ENCODE measurements at places on chromosomes 5 and 9.

DNA sequence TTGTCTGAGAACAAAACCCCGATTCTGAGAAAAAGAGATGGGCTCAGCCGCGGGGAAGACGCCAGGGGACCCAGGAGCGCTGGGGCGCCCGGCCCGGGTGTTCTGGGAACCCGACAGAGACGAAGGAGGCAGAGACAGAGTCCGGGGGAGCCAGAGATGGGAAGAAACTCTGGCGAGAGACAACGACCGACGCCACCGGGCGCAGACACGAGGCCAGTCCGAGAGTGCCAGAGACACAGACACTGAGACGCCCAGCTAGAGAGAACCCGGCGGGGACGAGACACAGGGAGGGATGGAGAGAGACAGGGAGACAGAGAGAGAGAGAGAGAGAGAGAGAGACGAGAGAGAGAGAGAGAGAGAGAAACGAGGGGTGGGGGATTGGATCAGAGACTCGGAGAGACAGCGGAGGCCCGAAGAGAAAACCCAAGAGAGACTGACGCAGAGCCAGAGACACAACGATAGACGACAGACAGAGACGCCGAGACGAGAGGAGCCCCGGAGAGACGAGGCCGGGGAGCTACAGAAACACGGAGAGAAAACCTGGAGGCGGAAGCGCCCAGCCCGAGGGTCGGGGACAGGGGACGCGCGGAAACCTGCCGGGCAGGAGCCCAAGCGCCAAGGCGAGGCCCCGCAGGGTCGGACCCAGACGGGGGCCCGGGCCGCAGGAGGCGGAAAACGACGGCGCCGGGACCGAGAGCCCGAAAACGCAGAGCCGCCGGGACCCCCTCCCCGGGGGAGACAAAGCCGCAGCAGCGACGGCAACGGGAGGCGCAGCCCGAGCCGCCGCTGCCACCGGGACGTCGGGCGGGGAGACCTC, 3.3 kb downstream of the NR5A1 start:
- no peak for DNase-seq

DNA sequence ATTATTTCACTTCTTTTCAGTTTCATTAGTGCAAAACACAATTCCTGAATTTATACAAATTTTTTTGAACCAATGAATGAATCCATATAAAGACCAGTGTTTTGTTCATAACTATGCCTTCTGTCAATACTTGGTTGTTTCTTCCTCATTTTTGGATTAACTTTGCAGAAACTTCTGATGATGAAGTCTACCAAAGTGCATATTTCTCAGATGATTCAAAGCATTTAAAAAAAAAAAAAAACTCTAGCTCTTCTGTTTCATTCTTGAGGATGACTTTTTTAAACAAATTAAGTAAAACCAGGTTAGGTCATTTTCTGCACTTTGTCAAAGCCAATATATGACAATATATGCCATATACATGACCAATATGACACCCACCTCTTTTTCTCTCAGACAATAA, 92.6 kb downstream of the CHSY3 start:
- DNase-seq, result no peak

- no peak for DNase-seq
Measured at GRCh38 chr5:6395621-6396020, 17.3 kb upstream of the MED10 start.

- DNase-seq, result no peak
Measured at GRCh38 chr9:133252301-133253020, 22.5 kb downstream of the ABO start.

GRCh38 chr5:123223921-123224320, 134.9 kb downstream of the PRDM6 start:
- DNase-seq, result no peak

DNA sequence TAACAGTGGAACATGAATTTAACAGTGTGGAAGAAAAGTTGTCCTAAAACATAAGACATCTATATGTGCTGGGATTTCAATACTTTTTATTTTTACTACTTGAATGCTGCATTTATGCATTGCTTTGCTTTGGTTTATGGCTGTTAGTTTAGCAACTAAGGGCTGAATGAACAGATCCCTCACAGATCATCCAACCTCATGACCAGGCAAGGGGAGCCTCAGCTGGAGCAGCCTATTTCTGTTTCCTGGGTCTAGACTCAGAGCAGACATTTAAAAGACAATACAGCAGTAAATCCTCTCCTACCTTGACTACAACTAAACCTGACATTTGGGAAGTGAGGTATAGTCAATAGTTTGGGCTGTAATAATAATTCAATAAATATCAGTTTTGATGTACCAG, 163.3 kb downstream of the AUH start:
- DNase-seq, result no peak

DNA sequence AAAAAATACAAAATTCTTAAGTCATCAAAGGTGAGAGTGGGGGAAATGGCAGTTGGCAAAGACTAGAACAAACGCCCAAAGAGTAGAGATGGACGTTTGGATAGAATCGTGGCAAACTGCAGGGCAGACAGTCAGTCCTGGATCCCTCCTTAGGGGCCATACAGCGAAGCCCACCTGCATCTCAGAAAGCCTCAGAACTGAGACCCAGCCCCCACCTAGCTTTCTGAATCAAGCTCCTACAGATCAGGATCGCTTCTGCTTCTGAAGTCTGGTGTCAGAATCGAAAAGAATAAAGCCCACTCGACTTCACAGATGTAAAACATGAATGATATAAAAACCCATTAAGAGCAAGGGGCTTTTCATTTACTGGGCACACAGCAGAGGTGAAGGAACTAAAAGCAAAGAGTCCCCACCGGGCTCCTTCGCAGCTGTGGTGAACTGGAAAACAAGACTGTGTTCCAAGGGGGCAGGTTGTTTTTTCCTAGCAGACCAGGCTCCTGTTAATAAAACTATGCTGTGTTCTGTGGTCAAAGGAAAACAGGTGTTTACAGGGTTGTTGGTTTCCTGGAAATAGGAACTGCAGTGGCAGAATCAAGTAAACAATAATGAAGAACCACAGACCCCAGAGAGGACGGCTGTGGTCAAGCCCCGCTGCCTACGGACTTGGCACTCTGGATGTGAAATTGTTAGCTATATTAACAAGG, 91.8 kb downstream of the TLE1 start:
- no peak for DNase-seq

GRCh38 chr5:8520917-8521316, 652.0 kb downstream of the MTRR start:
- DNase-seq, result no peak

DNA sequence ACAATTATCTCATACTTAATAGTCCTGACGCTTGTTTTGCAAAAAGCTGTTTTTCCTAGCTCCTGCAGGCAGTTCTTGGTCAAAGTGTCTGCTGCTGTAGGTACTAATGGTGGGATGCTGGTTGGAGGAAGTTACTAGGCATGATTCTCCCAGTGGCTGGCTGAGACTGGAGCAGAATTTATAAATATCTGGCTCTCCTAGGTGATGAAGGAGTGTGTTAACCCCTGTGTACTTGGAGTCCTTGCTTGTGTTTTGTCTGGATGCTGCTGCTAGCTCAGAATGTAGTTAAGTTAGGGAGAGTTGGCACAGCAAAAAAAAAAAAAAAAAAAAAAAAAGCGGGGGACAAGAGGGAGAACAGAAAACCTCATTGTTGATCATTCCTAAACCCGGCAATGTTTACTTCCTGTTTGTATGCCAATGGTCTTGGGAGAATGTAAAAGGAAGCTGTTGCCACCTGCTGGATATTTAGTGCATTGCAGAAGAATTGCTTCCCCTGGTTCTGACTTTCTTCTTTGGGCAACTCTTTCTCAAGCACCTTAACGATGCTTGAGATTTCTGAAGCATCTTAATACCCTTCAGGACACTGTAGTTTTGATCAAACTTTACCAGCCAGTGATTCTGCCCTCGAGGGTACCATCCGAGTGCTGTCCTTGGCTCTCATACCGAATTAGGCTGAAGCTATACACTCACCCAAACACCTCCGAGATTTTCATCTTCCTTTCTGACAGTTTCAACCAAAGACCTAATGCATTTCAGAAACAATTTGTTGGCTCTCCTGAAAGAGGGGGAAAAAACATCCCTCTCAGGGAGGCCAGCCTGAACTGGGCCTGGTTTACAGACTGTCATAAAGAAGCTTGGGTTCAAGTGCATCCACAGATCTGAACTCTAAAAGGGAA, 71.7 kb upstream of the WWC1 start:
- peak; percentile 67 for DNase-seq

GRCh38 chr5:128673000-128673399, 135.0 kb upstream of the FBN2 start:
- no peak for DNase-seq

DNA sequence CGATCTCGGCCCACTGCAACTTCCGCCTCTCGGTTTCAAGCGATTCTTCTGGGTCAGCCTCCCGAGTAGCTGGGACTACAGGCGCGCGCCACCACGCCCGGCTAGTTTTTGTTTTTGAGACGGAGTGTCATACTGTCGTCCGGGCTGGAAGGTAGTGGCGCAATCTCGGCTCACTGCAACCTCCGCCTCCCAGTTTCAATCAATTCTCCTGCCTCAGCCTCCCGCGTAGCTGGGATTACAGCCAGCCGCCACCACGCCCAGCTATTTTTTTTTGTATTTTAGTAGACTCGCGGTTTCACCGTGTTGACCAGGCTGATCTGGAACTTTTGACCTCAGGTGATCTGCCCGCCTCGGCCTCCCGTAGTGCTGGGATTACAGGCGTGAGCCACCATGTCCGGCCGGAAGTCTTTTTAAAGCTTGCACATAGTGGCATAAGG, 1.2 kb downstream of the SMC5 start:
- DNase-seq, result no peak

DNA sequence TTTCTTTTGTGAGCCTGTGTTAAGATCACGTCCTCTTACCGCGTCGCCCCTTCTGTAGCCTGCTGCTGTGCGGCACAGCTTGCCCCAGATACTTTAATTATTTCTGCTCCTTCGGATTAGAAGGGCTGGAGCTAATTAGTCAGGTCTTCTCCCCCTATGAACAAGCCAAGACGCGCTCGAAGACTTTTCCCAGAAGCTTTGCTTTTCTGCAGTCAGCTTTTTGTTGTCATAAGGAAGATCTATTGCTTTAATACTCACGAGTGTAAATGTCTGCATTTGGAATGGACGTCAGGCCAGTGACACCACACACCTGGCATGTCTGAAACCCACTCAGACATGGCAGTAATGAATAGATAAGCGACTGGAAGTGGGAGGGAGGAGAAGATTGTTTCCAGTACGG, 37.0 kb downstream of the PRUNE2 start:
- DNase-seq, result no peak

- DNase-seq, result no peak
Measured at GRCh38 chr5:14829396-14829795, 42.2 kb downstream of the ANKH start.

DNA sequence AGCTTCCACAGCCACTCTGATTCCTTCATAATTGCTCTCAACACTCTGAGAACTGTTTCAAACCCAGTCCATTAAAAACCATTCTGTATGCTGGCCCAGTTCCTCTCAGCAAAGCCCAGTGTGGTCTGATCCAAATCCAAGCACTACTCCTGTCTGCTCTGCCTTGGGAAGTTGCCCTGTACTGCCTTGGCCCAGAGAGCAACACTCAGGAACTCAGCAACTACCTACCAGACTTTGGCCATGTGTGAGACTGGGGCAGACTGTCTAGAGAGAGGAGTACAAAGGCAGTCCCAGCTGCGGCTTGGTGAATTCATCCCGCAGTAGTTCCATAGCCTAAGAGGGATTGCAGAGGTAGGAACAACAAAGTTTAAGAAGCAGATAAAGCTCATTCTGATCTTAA, 214.4 kb downstream of the MCTP1 start:
- DNase-seq, result no peak

GRCh38 chr5:118882666-118883065, 105.7 kb downstream of the DTWD2 start:
- DNase-seq, result no peak

DNA sequence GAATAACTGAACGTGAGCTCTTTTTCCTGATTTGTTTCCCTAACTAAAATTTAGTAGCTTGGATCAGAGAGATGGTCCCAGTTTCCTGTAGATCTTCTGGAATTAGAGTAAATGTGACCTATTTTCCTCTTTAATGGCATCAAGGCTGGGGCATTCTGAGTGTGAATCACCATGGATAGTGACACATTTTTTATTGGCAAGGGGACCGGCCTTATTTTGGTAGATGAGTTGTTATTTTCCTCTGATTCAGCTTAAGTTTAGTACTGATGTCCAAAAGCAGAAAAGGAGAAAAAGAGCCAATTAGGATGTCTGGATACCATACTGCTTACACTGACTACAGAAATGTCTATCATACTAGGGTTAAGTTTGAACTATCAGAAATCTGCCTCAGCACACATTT, 68.1 kb downstream of the RNF38 start:
- DNase-seq, result no peak

DNA sequence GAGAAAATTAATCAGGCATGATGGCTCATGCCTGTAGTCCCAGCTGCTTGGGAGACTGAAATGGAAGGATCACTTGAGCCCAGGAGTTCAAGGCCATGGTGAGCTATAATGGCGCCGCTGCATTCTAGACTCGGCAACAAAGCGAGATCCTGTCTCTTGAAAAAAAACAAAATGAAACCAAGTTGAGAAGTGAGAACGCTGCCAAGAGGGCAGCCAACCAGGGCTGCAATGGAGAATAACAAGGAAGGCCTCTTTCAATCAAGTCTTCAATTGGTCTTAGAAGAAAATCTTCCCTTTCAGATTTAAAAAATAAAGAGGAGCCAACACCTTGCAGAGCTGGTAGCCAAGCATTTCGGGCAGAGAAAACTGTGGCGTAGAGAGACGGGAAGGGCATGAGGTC, 14.7 kb downstream of the KIAA1958 start:
- no peak for DNase-seq

- DNase-seq, result no peak
Measured at GRCh38 chr9:135506327-135507103, 6.0 kb downstream of the MRPS2 start.

DNA sequence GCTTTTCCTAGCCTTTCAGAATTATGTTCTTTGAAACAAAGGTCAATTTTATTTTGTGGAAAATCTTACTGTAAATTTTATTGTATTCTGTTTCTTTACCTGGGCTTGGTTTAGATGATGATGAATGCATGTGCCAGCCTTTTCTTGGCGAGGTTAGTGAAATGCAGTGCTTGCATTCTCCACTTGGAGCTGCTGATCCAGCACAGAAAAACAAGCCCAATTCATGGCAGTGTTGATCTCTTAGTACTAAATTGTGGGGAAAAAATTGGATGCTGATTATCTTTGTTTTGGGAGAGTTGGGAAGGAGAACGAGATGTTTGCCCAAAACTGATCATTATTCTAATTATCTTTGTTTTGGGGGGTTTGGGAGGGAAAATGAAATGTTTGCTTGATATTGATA, 3.7 kb downstream of the HABP4 start:
- no peak for DNase-seq

DNA sequence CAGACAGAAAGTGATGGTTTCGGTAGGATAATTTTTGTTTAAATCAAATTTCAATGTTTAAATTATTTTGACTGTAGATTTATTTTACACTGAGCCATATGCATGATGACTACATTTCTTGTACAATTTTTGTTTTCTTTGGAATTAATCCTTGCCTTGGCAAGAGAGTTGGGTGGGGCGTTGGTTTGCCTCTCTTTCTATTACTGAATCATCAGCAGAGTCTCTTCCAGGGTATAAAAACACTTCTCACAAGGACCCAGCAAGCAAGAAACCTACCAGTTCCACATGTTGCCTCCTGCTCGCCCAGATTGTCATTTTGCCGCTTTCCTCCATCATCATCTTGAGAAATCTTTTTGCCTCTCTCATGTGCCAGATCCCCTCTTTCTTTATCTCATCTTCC, 455.0 kb upstream of the DMAC1 start:
- no peak for DNase-seq
